ENCODE measurements at places on chromosomes 7 and 10. TPM values are rescaled to one million over a fixed set of nuclear protein-coding genes. Genes with fewer than 3 reads are reported as not detected.

ATG9B gene
- not detected for total RNA-seq

FAM237B gene
- total RNA-seq, result not detected

DGKB gene
- total RNA-seq, result 11.3 TPM

- H3K27ac ChIP-seq, result no peak overlapping the region
- H3K27me3 ChIP-seq, result no peaks in the 10 kb centered on the region
- no peaks in the 10 kb centered on the region for H3K36me3 ChIP-seq
- H3K4me1 ChIP-seq, result no peaks in the 10 kb centered on the region
- DNase-seq, result no peak
Observed at GRCh38 chr7:133625046-133625445, 372.2 kb downstream of the EXOC4 start.

DNA sequence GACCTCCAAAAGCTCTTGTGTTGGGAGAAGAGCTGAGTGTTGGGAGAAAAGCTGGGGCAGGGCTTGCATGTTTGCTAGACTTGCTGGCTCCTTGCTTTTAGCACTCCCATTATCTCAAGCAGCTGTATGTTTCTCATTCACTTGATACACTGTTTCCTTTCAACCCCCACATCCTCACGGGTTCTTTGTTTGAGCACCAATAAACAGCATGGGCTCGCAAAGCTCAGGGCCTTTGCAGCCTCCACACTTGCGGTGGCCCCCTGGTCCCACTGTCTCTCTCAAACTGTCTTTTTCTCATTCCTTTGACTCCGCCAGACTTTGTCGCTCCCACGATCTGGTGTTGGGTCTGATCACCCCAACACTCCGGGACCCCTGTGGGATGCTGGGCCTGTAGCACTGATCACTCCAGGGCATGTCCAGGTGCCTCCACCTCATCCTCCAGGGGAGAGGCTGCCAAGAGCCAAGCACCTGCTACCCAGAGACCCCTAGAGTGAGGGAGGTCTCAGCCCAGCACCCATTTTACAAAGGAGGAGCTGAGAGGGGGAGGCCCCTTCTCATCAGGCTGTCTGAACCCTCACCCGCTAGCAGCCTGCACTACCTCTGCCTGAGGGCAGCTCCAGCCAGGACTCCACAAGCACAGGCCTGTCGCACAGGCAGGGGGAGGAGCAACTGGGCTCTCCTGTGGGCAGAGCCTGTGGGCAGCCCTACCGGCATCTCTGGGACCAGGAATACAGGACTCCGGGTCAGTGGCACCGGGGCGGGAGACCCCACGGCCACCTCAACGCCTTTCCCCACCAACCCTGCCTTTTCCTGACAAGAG, 49.1 kb upstream of the MSMB start:
- no peaks in the 10 kb centered on the region for H3K36me3 ChIP-seq
- no peak overlapping the region for H3K4me3 ChIP-seq
- H3K4me1 ChIP-seq, result no peaks in the 10 kb centered on the region
- DNase-seq, result no peak
- H3K27ac ChIP-seq, result no peak overlapping the region

DNA sequence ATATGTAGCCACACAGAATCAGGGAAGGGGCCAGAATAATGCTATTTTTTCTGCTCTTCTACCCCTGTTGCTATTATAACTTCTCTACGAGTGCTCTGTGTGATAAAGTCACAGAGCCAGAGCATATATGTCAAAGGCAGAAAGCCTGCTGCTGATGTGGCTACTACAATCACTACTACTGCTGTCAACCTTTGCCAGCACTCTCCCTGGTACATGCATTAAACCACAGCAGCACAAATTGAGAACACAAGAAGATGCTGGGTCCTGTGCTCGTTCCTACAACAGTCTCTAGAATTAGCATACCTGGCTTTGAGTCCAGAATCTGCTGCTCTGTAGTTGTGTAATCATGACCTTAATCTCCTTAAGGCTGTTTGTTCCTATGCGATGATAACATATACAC, 108.6 kb downstream of the SEMA3A start:
- H3K4me3 ChIP-seq, result no peak overlapping the region
- no peaks in the 10 kb centered on the region for H3K27me3 ChIP-seq
- no peak for DNase-seq
- no peaks in the 10 kb centered on the region for H3K36me3 ChIP-seq
- peaks cover 23% of the 10 kb centered on the region for H3K4me1 ChIP-seq
- H3K27ac ChIP-seq, result peak overlapping the region; percentile 33
